NCI-H1092 (cell line): ENCODE measurements at places on chromosomes 7 and 10.

DNA sequence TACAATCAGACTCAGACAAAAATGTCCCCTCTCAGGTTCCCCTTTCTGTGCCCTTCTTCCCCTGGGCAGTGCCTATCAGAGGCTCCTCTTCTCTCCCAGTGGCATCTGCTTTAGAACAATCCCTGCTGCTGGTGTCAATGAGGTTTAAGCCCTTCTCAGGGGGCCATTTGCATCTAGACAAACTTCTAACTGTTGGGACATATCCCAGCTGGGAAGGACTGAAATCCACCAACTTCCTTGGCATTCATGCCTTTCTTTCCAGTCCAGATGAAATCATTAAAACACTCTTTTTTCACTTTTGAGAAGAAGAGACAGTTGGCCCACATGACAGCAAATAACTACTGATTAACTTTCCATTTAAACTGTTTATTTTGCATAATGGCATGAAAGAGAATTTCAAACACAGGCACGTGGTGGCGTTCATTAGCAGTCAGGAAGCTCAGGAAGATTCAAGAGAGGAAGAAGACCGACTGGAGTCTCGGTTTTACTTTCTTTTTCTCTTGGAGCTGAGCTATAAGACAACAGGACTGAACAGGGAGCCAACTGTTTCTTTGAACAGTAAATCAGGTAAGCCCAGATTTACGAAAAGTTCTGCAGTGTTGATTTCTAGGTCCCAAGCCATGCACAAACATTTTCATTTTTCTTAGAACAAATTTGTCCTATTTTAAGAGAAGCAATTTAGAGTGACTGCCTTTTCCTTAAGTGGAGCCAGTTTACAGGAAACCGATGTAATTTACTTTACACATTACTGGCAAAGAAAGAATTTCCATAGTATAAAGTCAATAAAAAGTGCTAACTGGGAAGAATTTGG, at the start of gene GIMAP2:
TSS of gene GIMAP2 (plus strand) at position 488 of the 811 bp plus-strand sequence. CDS start 1,354 bp downstream, outside the sequence.
- no peak for DNase-seq

GRCh38 chr10:90788968-90789367, 68.9 kb downstream of the HTR7 start:
- DNase-seq = no peak

GRCh38 chr10:16716051-16716450, 101.2 kb downstream of the RSU1 start:
- DNase-seq = no peak

DNA sequence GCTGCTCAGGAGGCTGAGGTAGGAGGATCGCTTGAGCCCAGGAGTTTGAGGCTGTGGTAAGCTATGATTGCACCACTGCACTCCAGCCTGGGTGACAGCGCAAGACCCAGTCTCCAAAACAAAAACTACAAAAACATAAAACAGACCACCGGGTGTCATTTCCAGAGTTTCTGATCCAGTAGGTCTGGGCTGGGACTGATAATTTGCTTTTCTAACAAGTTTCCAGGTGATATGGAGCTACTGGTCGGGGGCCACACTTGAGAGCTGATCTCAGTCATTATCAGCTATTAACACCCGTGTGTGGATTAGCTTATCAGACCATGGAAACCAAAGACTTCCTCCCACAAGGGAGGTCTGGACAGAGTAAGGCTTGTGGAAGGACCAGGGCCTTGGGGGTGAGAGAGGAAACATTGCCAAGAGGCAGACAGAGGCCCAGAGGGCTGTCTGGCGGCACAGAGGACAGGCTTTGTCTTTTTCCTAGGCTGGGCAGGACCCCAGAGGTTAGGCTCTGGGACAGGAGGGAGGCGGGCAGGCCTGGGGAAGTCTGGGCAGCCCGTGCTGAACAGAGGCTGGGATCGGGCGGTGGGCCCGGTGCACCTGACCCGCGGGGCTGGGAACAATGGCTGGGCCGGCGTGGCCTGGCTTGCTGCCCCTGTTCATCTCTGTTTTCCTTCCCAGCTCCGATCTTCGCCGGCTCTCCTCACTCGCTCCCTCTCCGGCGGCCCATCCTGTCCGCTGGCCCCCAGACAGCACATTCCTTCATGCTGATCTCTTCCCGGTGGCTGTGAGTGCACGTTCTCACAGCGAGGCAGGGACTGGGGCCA, 25.2 kb downstream of the TMEM270 start:
- no peak for DNase-seq

- DNase-seq = no peak
Measured at GRCh38 chr7:96800824-96801223, 91.2 kb upstream of the SEM1 start.

- peak; percentile 14 for DNase-seq
Measured at GRCh38 chr10:50554995-50555568, 68.7 kb downstream of the SGMS1 start.

DNA sequence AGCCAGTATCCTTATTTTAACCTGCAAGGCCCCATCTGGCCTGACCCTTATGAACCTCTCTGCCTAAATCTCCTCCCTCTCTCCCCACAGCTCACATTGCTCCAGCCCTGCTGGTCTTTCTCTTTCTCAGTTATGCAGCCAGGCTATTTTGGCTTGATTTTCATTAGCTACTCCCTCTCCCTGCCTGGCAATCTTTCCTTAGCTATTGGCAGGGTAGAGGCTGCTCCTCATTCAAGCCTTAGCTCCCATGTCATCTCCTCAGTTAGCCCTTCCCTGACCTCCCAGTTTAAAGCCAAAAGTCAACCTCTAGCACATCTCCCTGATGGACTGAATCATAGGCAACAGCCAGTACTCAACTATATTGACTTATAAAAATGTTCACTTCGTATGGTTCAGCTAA, 214.4 kb upstream of the CELF2 start:
- DNase-seq = no peak

DNA sequence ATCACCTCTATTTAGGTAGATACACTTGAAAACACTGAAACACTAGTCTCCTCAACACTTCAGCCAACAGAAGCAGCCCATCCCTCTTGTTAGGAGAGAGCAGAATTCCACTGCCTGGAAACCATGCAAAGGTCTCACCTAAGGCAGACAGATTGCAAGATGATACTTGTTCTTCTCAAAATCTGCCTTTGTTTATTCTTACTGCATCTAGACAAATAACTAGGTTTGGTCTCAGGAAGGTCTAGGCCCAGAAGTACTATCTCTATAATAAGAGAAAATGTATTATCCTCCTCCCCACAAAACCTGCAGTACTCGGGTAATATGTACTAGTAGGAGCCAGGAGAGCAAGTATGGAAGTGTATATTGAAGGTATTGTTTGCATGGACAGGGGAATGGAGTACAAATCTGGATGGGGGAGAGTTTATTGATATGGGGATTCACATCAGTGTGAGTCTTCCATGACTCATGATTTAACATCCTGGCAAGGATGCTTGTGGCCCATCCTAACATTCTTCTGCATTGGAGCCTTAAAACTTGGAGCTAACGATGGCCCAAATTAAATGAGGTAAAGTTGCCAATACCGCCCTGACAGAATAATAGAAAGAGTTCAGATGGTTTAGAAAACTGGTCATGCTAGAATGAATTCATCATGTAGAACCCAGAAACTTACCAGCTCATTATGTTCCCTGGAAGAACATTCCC, 109.2 kb downstream of the EPC1 start:
- no peak for DNase-seq

DNA sequence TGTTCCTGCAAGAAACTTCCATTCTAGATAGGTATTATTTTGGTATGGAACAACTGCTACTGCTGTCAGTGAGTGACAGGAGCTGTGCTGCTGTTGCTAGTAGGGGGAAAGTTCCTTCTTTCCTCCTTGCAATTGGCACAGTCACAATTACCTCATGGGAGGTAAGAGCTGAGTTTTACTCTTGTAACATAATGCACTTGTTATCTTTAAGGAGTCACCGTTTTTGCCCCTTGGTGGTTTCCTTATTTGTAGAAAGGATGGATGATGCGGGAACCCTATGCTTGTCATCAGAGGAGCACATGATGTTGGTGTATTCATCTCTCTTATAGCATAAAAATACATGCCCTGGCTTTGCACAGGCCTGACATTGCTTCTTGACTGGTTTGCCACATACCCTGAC, 234.7 kb upstream of the NPY start:
- no peak for DNase-seq

DNA sequence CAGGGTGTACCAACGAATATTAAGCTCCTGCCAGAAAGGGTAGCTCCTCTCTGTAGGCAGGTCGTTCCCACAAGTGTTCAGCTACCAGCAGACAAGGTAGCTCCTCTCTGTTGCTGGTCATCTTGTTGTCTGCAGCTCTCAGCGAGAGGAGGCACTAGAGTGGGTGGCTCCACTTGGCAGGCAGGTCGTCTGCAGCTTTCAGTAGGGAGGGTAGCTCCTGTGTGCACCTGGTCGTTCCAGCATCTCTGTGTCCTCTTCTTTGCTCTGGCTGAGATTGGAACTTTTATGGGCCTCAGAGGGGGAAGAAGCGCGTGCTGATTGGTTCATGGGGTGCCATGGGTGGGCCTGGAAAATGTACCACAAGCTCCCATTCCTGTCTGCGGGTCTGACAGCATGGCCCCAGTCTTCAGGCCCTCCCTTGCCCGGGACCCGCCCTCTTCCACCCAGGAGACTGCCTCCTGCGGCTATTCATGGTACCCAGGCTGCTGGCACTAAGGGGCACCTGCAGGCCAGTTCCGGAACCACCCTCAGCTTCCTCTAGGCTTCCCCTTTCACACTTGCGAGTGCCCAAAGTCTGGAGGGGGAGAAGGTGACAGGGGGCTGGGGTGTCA, 63.9 kb upstream of the CACNA2D1 start:
- DNase-seq = no peak

DNA sequence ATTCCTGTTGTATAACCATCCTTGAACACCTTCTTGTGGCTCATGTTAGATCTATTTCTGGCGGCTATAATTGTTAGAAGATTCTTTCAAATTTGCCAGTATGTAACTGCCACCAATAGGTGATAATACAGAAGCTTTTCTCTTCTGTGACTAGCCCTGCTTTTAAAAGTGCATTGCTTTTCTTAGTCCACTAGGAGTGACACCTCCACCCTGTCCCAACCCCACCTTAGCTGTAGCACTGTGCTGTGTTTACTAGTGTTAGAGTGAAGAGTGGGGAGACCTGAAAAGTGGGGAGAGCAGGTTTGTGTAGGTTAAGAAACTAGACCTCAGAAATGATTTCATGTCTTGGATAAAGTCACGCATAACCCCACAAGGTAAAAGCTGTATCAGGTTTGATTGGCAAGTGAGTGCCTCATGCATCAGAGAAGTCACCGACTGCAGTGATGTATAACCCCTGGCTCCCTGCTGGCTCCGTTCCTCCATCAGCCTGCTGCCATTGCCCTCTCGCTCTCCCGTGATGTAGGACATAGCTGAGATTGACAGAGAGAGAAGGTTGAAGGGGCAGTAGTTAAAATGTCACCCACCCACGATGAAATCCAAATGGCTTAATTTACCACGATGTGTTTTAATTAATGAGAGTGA, 12.5 kb downstream of the NPVF start:
- no peak for DNase-seq
